ENCODE measurements at places on chromosomes 11 and 22.

- DNase-seq: no peak
Observed at GRCh38 chr11:12141283-12141682, 30.9 kb downstream of the MICAL2 start.

GRCh38 chr11:113906516-113906915 lies 1.9 kb downstream of the HTR3B start:
- no peak for DNase-seq

DNA sequence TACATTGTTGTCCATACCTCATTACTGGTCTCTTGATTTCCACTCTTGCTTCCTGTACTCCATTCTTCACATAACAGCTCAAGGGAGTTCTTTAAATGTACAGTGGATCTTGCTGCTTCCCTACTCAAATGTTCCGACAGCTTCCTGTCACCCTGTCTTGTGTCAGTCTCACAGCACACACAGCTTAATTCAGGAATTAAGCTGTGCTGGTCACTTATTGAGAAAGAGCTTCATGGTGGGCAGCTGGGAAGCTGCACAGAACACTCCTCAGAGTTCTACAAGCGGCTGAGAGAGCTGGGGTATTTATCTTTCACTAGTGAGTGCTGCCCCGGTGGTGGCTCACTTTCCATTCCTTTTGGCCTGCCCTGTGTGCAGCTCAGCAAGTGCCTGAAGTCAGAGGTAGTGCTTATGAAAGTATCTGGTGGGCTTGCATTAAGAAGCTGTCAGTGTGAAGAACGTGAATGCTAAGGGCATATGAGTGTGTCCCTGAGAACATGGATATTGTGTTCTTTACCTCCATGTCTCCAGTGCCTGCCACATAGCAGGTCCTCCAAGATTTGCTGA lies 48.7 kb downstream of the KCNQ1OT1 start:
- DNase-seq: no peak

DNA sequence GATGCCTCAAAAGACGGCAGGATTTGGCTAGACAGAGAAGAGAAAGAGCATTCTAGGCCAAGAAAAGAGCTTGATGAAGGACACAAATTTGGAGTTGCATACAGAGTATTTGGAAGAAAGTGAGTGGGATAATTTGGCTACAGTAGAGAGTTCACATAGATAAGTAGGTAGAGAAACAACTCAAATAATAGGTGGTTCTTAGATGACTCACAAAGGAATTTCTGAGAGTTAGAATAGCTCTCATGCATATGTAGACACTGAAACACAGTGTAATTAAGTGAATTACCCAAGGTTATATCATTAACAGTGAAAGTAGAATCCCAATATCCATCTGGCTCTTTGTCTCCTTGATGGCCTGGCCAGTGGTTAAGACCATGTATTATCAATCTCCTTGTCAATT lies 228.6 kb upstream of the DDI1 start:
- no peak for DNase-seq

GRCh38 chr11:37804666-37805065 lies 1206.6 kb upstream of the RAG2 start:
- no peak for DNase-seq

Data from activated CD8-positive, alpha-beta memory T cell treated with anti-CD3 and anti-CD28 coated beads, Interleukin-2, amount 10 ng/mL, durations not matched to agents 7 days and 5 days (primary cell).